Glutamatergic neuron (in vitro differentiated cells): ENCODE measurements at places on chromosomes 3 and 15. TPM values are rescaled to one million over a fixed set of nuclear protein-coding genes. Genes with fewer than 3 reads are reported as not detected.

DNA sequence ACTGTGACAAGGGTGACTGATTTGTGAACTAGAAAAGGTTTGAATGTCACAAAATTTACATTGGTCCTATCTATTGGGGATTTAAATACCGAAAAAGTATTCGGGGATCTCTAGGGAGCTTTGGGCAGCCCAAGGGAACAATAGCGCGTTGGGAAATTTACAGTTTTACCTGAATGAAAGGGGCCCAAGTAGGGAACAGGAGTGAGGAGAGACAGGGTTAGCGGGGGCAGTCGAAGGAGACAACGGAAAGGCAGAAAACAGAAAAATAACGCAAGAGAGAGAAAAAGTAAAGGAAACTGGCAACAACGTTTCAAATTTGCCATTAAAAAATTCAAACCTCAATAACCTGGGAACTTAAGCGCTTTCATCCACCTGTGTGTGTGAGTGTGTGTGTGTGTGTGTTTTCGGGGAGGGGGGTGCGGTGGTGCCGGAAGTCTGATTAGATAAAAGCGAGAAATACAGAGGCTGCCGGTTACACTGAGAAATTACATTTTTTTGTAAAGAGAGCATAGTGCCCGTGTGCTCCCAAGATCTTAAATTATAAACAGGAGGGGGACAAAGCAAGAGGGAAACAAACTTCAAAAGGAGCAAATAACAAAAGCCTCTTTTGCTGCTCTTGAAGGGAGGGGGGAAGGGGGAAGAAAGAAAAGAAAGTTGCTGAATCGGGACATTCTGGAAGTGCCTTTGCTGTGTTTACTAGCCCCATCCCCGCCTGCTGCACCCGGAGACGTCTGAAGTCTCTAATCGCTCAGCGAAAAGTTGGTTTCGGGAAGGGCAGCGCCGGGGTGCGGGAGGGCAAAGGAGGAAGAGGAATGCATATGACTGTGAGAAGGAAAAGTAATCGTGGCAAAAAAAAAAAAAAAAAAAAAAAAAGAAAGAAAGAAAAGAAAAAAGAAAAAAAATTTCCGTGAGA lies 721 bp upstream of the ZIC1 start:
- peaks cover 62% of the 10 kb centered on the region for H3K27me3 ChIP-seq
- H3K4me1 ChIP-seq = peaks cover 11% of the 10 kb centered on the region
- no peak for DNase-seq
- no peak overlapping the region for H3K27ac ChIP-seq
- H3K4me3 ChIP-seq = peak overlapping the region; percentile 64
- no peaks in the 10 kb centered on the region for H3K36me3 ChIP-seq

- no peak overlapping the region for H3K27ac ChIP-seq
- H3K27me3 ChIP-seq = peaks cover 4% of the 10 kb centered on the region
- no peak for DNase-seq
- H3K4me3 ChIP-seq = no peak overlapping the region
Measured at GRCh38 chr3:54177816-54178215, 55.5 kb downstream of the CACNA2D3 start.

DNA sequence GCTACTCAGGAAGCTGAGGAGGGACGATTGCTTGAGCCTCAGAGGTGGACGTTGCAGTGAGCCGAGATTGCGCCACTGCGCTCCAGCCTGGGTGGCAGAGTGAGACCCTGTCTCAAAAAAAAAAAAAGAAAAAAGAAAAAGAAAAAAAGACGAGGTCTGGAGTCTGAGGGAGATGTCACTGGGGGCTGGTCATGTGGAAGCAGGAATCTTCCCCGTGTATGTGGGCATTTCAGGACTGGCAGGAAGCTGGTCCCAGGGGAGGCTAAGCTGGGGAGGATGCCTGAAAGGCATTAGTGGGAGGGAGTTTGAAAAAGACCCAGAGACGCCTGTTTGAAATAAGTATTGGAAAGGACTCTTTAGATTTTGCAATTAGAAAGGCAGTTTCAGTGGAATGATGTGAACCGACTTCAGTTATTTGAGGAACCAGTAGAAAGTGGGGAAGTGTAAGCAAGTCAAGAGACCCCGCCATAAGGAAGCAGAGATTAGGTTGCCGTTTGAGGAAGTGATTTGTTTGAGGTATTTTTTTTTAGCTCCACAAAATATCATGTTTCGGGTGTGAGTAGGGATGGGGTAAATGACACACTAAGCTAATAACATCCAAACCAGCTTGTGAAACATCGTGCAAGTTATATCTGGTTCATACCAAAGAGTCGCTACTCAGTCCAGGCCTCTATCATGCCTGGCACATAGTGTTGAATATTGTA lies 55.5 kb downstream of the ST6GAL1 start:
- H3K4me1 ChIP-seq = peaks cover 15% of the 10 kb centered on the region
- H3K36me3 ChIP-seq = peaks cover 18% of the 10 kb centered on the region

Gene GRK7
- not detected for total RNA-seq

DNA sequence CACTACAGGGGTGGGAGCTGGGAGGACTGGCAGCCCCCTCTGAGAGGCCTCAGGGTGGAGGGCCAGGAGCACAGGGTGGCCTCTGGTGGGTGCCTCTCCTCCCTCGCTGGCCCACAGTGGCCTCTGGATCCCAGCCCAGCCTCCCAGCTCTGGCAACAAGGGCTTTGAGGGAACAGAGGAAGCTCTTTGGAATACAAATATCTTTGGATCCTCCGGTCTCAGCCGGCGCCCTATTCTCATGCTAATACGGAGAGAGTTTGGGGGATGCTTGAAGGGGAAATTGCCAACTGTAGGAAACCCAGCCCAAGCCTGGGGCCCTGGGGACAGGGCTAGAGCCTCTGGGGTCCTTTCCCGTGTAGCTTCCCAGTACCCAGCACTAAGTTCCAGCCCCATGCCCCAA lies 33.4 kb upstream of the INSYN1 start:
- peaks cover 2% of the 10 kb centered on the region for H3K27me3 ChIP-seq
- no peak for DNase-seq

DNA sequence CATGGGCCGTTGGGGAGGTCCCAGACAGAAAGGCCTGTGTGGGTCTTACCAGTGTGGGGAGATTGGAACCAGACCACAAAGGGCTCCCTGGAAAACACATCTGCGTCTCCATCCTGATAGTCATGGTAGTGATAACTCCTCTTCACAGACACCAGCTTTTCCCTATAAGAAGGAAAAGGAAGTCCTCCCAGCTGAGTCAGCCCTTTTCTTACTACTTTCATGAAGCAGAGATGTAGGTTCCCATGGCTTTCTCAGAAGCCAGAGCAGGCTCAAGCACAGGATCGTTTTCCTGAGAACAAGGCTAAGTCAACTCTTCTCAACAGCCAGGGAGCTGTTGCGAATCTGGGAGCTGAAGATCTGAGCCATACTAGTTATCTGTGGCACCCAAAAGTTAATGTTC lies 6.1 kb downstream of the DNASE1L3 start:
- no peak overlapping the region for H3K4me3 ChIP-seq
- DNase-seq = no peak
- H3K36me3 ChIP-seq = no peaks in the 10 kb centered on the region
- H3K4me1 ChIP-seq = peaks cover 29% of the 10 kb centered on the region
- H3K27me3 ChIP-seq = peaks cover 22% of the 10 kb centered on the region
- H3K27ac ChIP-seq = no peak overlapping the region

GRCh38 chr3:46524832-46525231 lies 27.1 kb downstream of the RTP3 start:
- H3K36me3 ChIP-seq = no peaks in the 10 kb centered on the region
- H3K27me3 ChIP-seq = no peaks in the 10 kb centered on the region
- DNase-seq = no peak
- peaks cover 2% of the 10 kb centered on the region for H3K4me1 ChIP-seq
- no peak overlapping the region for H3K27ac ChIP-seq

- H3K36me3 ChIP-seq = no peaks in the 10 kb centered on the region
- no peak overlapping the region for H3K27ac ChIP-seq
- H3K4me1 ChIP-seq = peaks cover 3% of the 10 kb centered on the region
- no peak overlapping the region for H3K4me3 ChIP-seq
- H3K27me3 ChIP-seq = no peaks in the 10 kb centered on the region
Measured at GRCh38 chr15:68447209-68447608, 15.2 kb upstream of the ITGA11 start.

Gene POPDC2
- 1.4 TPM for total RNA-seq

DNA sequence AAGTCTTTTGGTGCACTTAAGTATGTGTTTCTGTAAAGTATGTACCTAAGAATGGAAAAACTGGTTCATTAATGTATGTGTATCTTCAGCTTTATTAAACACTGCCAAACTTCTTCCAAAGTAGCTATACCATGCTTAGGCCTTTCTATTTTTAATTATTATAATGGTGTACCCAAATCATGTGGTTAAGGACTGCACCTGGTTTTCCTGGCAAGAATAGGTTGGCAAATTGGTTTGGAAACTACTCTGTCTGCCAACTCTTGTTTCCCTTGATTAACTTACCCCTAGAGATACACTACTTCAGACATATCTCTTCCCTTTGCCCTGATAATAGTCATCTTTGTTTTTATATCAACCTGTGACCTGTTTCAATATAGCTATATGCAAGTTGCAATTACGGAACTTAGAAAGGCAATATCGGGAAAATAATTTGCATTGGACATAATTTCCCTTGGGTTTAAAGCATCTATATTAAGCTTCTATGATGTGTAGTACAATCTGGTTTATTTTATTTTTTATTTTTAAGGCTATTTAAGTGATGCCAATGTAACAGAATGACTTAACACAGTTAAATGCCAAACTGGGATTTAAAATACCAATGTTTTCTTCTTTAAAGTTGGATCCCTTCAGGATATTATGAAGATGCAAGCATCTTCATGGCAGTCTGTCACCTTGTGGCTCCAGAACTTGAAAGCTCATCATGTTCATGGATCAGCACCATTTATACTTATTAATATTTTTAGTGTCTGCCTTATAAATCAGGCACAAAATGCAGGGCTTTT lies 40.6 kb upstream of the TMEM108 start:
- H3K4me1 ChIP-seq = no peaks in the 10 kb centered on the region
- H3K36me3 ChIP-seq = no peaks in the 10 kb centered on the region
- no peak overlapping the region for H3K27ac ChIP-seq
- H3K4me3 ChIP-seq = no peak overlapping the region
- no peak for DNase-seq

DNA sequence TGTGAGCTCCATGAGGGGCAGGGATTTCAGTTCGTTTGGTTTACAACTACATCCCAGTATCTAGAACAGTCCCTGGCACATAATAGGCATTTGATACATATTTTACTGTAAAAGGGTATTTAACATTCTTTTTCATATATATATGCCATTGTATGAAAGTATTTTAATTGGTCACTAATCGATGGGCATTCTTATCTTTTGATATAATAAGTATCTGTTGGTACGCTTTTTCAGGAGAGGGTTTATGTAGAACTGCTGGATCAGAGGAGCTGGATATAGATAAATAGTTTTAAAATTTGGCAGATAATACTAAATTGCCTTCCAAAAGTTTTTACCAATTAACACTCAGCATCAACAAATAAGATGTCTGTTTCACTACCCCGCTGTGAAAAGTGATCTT lies 978 bp upstream of the RSL24D1 start:
- H3K27ac ChIP-seq = no peak overlapping the region
- no peaks in the 10 kb centered on the region for H3K27me3 ChIP-seq
- no peak overlapping the region for H3K4me3 ChIP-seq
- H3K36me3 ChIP-seq = no peaks in the 10 kb centered on the region
- peaks cover 3% of the 10 kb centered on the region for H3K4me1 ChIP-seq
- DNase-seq = no peak

DNA sequence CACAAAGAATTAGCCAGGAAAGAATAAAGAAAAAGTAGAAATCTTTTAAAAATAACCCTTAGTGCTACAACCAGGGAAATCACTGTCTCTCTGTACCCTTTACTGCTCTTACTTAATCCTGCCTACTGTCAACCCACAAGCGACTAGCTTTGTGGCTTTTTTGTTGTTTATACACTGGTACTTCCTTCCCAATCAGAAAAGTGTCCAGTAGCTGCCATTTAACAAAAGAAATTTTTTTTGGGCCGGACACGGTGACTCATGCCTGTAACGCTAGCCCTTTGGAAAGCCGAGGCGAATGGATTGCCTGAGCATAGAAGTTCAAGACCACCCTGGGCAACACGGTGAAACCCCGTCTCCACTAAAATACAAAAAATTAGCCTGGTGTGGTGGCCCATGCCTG lies 13.8 kb upstream of the FAM219B start:
- no peak overlapping the region for H3K27ac ChIP-seq
- H3K4me3 ChIP-seq = no peak overlapping the region
- H3K27me3 ChIP-seq = peaks cover 2% of the 10 kb centered on the region
- H3K36me3 ChIP-seq = no peaks in the 10 kb centered on the region
- H3K4me1 ChIP-seq = no peaks in the 10 kb centered on the region

DNA sequence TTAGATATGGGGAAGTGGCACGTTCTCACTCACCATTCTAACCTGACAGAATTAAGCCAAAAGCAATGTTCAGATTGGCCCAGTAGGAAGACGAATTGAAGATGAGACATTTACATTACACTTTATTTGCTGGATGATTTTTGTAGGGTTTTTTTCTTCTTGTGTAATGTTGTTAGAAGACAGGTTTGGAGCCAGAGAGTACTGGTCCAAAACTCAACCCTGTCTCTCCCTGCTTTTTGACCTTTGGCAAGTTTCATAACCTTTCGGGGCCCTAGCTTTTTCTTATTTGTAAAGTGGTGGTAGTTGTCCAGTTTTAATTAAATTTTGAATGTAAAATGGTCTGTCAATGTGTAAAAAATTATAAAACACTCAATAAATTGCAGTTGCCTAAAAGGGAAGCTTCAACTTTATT lies 29.5 kb downstream of the PDE8A start:
- H3K4me3 ChIP-seq = no peak overlapping the region
- peaks cover 4% of the 10 kb centered on the region for H3K4me1 ChIP-seq
- H3K27me3 ChIP-seq = no peaks in the 10 kb centered on the region

GRCh38 chr3:72407766-72408165 lies 440.5 kb downstream of the SHQ1 start:
- no peak overlapping the region for H3K4me3 ChIP-seq
- no peak overlapping the region for H3K27ac ChIP-seq
- no peak for DNase-seq
- no peaks in the 10 kb centered on the region for H3K36me3 ChIP-seq

Gene CPN2
- total RNA-seq = not detected

DNA sequence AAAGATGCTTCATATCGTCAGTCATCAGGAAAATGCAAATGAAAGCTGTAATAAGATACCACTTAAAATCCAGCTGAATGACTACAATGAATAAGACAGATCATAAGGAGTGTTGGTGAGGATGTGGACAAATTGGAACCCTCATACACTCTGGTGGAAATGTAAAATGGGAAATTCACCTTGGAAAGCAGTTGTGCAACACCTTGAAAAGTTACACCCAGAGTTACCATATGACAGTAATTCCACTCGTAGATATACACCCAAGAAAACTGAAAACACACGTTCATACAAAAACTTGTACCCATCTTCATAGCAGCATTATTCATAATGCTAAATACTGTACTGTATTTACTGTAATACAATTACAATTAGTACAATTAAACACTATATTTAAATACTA lies 2.3 kb downstream of the TTC23 start:
- H3K4me3 ChIP-seq = no peak overlapping the region
- H3K36me3 ChIP-seq = no peaks in the 10 kb centered on the region
- no peak overlapping the region for H3K27ac ChIP-seq
- no peaks in the 10 kb centered on the region for H3K27me3 ChIP-seq

DNA sequence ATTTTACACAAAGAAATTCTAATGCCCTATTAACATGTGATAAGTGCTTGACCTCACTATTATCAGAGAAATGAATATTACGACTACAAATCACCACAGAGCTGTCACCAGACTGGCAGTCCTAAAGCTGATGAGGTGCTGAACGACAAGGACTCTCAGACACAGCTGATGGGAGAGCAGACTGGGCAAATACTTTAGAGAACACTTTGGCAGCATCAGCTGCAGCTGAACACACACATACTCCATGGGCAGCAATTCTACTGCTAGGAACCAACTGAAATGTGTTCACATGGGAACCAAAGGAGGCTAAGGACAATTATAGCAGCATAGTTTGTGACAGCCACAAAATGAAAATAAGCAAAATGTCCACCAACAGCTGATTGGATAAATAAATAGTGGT lies 45.5 kb downstream of the SUSD5 start:
- DNase-seq = no peak
- H3K4me1 ChIP-seq = no peaks in the 10 kb centered on the region
- no peak overlapping the region for H3K4me3 ChIP-seq
- H3K27me3 ChIP-seq = no peaks in the 10 kb centered on the region
- no peaks in the 10 kb centered on the region for H3K36me3 ChIP-seq
